ENCODE measurements at places on chromosomes 1 and 21.

GRCh38 chr1:154459080-154459479 lies 42.9 kb upstream of the TDRD10 start:
- DNase-seq: no peak

DNA sequence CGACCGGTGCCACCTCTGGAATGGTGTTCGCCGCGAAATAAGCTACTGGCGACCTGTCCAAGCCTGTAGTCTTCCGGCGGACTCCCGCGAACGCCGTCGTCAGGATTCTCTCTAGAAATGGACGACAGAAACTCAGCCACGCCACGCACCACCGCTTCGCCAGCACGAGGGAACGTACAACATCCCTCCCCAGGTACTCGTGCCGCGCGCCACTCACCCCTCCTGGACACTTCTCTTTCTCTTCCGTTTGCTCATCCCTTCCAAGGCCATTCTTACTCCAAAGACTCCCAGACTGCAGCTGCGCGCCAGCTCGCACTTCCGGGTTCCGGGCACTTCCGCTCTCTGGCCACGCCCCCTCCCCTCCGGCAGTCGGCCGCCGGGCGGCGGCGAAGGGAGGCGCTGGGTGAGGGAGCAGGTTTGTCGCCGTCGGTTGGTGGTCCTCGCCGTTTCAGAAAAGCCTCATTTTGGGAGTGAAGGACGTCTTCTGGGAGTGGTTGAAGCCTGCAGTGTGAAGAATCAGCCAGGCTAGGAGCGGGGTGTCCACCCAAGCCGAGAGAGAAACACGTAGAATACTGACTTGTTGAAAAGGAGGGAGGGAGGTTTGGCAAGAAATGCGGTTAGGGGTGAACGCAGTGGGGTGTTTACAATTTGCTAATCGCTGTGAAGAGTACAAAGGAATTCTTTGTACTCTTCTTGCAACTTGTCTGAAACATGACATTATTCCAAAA lies at the start of gene RBM34:
Gene RBM34, minus strand, starts transcription at position 294 of the 728 bp plus-strand sequence. Its CDS starts 24 bp downstream, at position 270.
- peak; percentile 91 for DNase-seq

DNA sequence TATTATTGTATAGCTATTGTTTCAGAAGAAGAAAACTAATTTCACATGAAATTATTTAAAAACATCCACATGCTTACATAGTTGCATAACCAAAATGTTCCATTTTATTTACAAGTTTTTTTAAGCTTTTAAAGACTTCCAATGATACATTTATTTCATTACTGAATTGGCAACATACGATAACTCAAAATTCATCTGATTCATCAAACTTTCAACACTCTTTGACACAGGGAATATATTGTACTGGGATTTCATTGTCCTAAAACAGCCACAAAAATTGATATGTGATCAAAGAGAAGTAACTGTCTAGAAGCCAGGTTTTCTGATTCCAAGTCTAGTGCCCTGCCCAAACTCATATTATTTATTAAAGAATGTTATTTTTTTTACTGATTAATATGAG lies 131.4 kb upstream of the USP24 start:
- no peak for DNase-seq

GRCh38 chr1:1332031-1332755 lies 1.1 kb downstream of the TAS1R3 start:
- DNase-seq: no peak

- peak; percentile 68 for DNase-seq
These were observed 264.4 kb downstream of the PTPRC start for GRCh38 chr1:198903203-198903602.

DNA sequence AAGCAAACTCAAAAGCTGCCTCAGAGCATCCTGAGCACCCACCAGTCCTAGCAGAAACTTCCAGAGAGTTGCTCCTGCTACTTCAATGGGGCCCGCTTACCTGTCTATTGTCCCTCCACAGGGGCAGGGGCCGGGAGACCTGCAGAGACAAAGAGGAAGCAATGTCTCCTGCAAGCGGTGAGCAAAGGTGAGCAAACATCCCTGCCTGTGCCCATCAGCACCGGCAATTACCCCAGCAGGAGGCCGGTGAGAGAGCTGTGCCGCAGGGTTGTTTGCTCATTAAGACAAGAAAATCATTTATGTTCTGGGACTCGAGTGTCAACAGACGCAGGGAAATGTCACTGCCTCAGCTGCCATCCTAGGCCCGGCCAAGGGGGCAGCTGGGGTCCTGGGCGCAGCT lies 53.8 kb upstream of the TARDBP start:
- no peak for DNase-seq

- no peak for DNase-seq
These were observed 2.6 kb downstream of the HYI start for GRCh38 chr1:43451157-43451591.

- DNase-seq: no peak
These were observed 11.2 kb upstream of the GATAD2B start for GRCh38 chr1:153933955-153934354.

GRCh38 chr1:116847688-116848531 lies 61.8 kb upstream of the PTGFRN start:
- no peak for DNase-seq

DNA sequence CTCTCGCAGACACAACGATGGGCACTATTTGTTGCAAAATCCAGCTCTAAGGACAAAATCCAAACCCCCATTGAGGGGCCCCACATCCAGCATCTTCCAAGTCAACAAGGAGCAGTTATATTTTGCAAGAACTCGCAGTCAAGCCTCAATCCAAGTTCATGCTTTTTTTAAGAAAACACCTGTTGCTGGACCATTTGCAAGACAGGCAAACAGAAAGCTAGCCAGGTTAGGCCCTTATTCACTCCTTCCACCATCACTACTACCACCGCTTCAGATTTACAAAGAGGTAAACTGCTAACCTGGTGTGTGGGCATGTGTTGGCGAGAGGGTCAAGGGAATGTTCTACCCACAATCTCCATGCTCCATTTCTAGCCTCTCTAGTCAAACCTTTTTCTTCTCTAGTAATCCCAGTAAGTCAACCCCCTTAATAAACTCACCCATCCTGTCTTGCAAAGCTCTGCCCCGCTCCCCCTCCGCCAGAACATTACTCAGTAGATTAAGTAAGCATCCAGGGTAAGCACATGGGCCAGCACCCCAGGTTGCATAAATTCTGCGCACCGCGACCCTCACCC lies 703 bp downstream of the ERI3 start:
- no peak for DNase-seq

GRCh38 chr1:25519624-25520023 lies 23.8 kb upstream of the LDLRAP1 start:
- DNase-seq: no peak

GRCh38 chr21:29443411-29444010 lies 144.8 kb downstream of the BACH1 start:
- no peak for DNase-seq

DNA sequence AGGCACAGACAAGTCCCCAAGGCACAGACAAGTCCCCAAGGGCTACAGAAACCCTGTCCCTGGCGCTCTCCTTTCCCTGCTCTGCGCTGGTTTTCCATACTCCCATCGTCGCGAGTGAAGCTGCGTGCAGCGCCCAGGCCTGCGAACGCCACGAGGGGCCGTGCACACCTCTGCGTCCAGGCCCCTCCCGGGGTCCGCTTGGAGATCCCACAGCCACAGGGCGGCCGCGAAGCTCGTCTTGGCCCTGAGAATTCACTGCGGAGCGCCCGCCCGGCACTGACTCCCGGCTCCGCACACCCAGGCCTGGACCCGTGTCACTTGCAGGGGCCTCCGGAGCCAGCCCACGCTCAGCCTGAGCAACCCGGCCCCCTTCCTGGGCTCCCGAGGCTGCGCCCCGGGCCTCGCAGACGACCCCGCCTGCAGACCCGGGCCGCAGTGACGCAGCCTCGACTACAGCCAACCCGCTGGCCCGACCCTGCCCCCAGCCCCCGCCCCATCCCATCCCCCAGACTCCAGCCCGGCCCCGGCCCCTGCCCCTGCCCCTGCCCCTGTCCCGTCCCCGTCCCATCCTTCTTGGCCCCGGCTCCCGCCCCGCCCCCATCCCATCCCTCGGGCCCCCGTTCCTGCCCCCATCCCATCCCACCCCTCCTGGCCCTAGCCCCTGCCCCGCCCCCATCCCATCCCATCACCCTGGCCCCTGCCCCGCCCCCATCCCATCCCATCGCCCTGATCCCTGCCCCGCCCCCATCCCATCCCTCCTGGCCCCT lies 841 bp downstream of the POFUT2 start:
- DNase-seq: no peak

GRCh38 chr1:232550007-232550406 lies 79.9 kb downstream of the SIPA1L2 start:
- DNase-seq: no peak

GRCh38 chr1:171754971-171755370 lies 13.1 kb upstream of the VAMP4 start:
- no peak for DNase-seq

GRCh38 chr1:41014871-41015270 lies 6.7 kb downstream of the SLFNL1 start:
- no peak for DNase-seq
